NCI-H2171 (cell line): ENCODE measurements at places on chromosomes 1 and 21.
A peak's percentile ranks its signal among the peaks of the same experiment; 100 is the strongest.

DNA sequence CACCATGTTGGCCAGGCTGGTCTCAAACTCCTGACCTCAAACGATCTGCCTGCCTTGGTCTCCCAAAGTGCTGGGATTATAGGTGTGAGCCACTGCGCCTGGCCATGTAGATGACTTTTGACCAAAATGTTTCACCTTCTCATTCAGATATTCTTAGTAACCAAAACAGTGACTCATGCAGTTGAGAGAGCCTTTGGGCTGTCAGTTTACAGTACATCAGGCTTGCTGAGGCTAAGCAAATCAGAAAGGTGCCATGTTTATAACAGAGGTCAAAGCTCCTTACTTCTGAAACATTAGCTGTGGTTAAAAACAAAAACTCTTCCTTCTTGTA is 21.0 kb downstream of the CNIH4 start:
- no peak for DNase-seq

GRCh38 chr1:236280438-236281197 is 1.1 kb downstream of the ERO1B start:
- DNase-seq: peak; percentile 51

DNA sequence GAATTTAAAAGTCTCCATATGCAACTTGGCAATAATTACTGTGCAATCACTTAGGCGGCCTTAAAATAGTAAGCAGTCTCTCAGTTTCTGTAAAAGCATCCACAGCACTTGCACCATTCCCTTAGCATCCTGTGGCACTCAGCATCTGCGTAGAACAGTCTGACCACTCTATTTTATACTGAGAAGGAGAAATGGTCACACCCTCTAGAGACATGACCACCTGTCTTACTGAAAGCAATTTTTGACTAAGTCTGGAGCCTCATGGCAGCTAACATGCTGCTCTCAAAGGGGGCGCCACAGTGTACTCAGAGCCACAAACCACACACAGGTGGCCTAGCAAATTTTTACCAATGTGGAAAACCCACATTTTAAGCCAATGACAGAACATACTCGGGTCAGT is 62.0 kb downstream of the KCNK1 start:
- DNase-seq: no peak

DNA sequence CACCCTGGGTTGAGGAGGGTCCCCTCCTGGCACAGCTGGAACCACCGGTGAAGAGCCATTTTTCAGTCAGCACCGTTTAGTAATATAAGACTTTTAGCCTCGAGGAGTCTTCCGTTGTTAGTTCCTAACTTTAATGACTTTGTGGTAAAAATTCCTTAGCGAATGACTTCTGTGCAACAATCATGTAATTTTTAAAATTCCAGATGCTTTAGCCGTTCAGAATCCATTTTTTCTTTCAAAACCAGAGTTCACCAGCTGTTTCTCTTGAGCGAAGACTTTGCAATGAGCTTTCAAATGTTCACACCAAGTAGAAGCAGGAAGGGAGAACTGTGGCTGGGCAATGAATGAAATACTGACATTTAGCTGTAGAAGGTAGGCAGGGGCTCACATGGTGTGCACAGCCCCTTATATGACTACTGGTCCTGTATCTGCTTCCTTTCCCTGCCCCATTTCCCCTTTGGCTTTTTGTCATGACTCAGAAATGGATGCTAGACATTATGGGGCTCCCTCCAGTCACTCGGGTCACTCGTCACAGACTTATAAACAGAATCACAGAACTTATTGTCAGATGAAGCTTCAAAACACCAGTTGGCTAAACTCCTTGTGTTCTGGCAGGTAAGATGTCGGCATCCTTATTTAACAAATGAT is 4.1 kb downstream of the DISC1 start:
- no peak for DNase-seq

DNA sequence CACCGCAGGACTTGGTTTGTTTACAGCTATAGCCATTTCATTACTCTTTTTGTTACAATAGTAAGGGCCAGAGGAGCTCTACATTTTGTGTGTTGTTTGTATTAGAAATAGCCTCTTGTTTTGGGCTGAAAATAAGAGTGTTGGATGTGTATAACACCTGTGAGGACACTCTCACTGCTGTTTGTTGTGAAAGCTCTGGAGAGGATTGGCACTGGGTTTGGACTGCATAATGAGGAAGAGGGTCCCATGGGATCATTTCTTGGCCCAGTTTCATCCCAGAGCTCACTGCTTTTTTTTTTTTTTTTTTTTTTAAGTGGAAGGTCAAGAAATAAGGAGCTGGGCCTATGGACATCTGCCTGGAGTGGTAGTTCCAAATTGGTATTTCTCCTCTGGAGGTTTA is 61.6 kb upstream of the KIAA0040 start:
- DNase-seq: peak; percentile 8

DNA sequence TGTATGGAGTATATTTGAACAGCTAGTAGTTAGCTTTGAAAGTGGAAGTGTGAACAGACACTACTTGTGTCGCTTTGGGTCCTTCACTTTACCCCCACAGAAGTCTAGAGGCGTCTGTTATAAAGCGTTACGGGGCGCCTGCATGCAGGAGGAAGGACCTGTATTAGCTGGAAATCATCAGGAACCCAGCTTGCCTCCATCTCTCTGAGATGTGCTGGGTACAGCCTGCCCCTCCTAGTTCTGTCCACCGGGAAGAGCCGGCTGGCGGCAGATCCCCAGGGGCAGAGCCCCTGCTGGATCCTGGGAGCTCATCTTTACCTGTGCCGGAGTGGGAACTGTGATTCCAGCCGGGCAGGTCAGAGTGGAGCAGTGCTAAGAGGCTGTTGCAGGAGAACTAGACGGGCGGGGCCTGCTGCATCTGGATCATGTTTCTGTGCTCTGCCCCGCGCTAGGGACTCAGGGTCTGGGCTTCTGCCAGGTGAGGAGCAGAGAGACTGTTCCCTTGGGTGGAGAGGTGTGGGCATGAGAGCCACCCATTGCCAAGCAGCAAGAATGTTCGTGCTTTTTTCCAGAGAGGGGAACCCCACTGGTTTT is 22.3 kb upstream of the SPSB1 start:
- DNase-seq: peak; percentile 83

DNA sequence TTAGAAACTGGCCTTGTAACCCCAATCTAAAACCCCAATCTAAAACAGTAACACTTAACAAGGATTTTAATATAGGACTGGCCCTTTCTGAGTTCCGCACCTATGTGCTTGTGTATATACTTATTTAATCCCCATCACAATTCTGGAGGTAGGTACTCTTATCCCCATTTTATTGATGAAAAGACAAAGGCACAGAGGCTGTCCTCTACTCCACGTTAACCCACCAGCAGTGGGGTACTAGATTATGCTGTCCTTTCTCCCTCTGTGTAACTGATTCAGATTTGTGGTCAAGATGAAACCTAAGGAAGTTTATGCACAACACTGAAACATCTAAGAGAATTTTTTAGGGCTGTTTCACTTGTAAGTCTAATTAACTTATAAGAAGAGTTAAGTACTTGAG is 175.3 kb downstream of the RERE start:
- DNase-seq: no peak

DNA sequence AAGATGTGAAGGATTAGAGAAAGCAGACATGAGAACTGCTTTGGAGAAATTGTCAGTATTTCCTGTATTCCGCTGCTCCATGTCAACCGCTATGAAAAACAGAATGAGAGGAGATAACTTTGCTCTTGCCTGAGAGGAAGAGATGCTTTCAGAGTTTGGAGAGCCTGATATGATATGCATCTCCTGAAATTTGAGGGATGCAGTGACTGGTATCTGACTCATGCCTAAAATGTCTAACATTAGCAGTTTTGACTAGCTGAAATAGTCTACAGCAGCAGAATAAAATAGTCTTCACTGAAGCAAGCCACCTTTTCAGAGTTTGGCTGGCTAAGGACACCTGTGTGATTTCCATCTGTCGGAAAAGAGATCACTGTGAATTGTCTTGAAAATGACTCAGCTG is 165.8 kb upstream of the LRRC7 start:
- DNase-seq: no peak

GRCh38 chr1:201766131-201766866 is 62.7 kb upstream of the IPO9 start:
- DNase-seq: no peak

GRCh38 chr1:196091397-196092135 is 516.7 kb downstream of the KCNT2 start:
- no peak for DNase-seq

DNA sequence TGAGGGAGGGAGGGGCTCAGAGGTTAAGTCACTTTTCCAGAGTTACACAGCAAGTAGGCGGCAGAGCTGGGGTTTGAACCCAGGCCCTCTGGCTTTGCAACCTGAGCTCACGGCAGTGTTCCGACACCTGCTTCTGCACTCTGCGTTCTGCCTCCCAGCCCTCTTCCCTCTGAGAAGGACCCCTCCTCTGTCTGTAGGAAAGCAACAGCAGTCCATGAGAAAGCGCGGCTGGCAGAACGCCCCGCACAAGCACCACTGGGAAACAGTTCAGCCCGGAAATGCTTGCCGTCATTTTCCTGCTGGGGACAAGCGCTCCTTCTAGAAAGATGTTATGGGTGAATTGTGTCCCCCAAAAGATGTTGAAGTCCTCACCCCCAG is 241.1 kb downstream of the NPHP4 start:
- DNase-seq: no peak

- DNase-seq: no peak
These were observed 3.0 kb upstream of the PM20D1 start for GRCh38 chr1:205852969-205853368.

GRCh38 chr1:230068952-230069684 is 2.1 kb downstream of the GALNT2 start:
- no peak for DNase-seq

DNA sequence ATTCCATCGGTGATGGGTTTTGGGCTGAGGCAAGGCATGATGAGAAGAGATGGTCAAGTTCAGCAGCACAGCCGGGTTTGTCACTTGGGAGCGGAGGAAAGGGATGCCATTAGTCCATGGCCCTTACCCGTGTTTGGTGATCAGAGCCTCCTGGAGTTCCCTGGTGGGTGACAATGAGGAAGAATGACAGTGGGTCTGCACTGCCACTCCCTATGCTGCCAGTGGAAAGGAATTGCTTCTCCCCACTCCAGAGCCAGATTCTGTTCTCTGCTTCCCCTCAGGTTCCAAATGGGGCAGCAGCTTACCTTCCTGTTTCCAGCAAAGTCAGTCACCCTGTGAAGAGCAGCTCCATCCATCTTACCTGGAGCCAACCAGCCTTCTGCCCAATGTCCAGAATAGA is 393.1 kb downstream of the PTPRU start:
- no peak for DNase-seq

GRCh38 chr1:34190692-34191091 is 14.0 kb downstream of the C1orf94 start:
- no peak for DNase-seq
